ENCODE measurements at places on chromosomes 3 and 15.

DNA sequence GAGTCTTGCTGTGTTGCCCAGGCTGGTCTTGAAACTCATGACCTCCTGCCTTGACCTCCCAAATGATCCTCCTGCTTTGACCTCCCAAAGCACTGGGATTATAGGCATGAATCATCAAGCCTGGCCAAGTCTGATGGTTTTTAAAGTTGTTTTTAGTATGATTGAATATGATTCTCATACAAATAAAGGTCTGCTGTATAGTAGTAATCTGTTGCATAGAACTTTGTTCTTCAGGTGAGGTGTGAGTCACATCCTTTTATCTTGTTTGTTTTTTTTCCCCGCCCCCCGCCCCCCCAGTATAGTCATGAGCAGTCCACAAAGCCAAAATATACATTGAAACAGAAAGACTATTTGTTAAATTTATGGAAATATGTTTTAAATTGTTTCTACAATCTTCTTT lies 39.0 kb downstream of the UBE2E2 start:
- DNase-seq = no peak

GRCh38 chr15:74592222-74592621 lies 23.4 kb upstream of the CLK3 start:
- no peak for DNase-seq

DNA sequence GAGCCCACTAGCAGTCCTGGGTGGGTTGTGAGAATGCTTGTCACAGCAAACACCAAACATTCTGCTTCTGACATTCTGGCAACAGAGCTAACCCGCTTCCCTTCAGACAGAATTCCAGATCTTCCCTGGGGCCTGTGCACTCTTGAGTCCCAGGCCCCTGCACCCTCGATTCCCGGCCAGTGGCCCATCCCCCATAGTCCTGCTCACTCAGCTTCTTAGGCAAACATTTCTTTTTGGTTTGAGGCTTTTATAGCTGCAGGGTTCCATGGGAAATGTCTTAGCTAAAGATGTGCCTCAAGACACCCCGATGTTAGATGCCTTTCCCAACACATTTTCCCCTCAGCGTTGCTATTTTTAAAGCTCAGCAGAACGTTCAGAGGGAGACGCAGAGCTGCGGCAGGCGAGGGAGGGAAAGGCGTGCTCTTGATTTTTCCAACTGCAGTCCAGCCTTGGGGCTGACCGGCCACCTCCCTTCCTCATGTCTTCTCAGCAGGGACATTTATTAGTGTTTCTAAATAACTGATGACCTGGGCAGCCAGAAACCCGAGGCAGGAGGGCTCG lies 35.2 kb downstream of the ABTB1 start:
- no peak for DNase-seq

DNA sequence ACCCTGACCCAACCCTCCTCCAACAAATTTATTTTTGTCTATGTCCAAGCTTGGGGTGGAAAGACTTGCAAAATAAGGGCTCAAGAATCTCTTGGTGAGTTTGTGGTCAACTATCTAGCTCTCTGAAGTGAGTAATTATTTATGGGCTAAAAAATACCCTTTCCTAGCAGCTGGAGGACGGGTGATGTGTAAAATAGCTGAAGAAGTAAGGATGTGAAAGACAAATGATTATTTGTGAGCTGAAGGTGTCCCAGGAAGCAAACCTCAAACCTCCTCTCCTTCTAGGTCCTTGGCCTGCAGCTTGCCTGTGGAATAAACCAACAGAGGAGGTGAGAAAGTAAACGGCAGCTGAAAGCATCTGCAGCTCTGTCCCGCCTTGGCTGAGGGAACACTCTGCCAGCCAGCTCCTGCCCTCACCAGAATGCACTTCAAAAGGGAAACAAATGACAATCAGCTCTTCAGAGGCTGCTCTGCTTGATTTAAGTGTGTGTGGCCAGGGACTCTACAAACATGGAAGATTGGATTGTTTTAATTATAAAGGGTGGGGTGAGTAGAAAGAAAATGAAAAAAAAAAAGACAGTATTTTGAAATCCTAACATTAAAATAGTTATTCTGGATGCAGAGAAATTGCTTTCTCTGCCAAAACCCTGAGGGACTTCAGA lies 60.3 kb downstream of the TM4SF4 start:
- DNase-seq = no peak

DNA sequence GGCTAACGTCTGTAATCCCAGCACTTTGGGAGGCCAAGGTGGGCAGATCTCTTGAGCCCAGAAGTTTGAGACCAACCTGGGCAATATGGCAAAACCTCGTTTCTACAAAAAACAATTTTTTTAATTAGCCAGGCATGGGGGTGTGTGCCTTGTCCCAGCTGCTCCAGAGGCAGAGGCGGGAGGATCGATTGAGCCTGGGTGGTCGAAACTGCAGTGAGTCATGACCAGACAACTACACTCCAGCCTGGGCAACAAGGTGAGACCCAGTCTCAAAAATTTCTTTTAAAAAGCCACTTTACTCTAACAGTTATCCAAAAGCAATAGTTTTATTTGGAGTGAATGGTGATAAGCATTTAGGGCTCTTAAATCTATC lies 12.5 kb downstream of the TRIM59 start:
- DNase-seq = no peak

GRCh38 chr15:65875458-65875857 lies 6.2 kb downstream of the RAB11A start:
- DNase-seq = no peak

- no peak for DNase-seq
These were observed 412.0 kb downstream of the CNTN4 start for GRCh38 chr3:2510591-2511145.

- DNase-seq = no peak
These were observed 107.2 kb upstream of the RASGRP1 start for GRCh38 chr15:38671675-38672254.

GRCh38 chr3:29280404-29281093 lies at the start of gene RBMS3:
TSS of gene RBMS3 (plus strand) at chr3:29281071.
- no peak for DNase-seq

GRCh38 chr15:77653832-77654480 lies 21.2 kb upstream of the LINGO1 start:
- no peak for DNase-seq

DNA sequence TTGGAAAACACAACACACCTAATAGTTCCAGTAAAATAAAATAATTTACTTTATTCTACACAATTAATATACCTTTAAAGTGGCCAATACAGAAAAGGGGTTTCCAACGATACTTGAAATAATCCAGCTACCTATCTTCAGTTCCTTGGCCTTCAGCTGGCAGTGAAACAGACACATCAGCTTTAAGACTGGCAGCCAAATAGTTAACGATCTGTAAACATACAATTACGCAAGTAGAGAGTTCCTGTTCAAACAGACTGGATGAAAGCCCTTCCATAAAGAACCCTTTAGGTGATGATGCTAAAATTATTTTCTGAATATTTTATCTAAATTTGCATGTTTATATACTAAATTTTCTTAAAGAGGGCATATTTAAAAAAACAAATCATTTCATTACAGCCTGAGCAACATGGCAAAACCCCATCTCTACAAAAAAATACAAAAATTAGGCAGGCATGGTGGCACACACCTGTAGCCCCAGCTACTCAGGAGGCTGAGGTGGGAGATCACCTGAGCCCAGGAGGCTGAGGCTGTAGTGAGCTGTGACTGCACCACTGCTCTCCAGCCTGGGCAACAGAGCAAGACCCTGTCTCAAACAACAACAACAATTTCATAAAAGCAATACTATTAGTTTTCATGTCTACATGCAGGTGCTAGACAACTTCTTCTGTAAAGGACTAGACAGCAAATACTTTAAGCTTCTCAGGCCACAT lies 12.9 kb downstream of the DYNC1LI1 start:
- DNase-seq = no peak

GRCh38 chr15:68055224-68055705 lies 1.1 kb downstream of the PIAS1 start:
- peak; percentile 17 for DNase-seq

DNA sequence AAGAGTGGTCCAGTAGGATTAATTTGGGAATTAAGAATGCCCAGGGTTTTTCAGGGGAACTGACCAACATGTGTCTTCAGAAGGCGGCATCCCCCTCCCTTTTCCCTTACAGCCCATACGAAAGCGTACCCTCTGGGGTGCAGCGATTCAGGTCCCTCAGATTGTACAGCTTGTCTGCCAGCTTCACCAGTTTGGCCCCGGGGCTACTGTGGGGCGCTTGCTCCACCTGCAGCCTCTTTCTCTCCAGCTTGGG lies 848 bp downstream of the HDDC3 start:
- DNase-seq = no peak

DNA sequence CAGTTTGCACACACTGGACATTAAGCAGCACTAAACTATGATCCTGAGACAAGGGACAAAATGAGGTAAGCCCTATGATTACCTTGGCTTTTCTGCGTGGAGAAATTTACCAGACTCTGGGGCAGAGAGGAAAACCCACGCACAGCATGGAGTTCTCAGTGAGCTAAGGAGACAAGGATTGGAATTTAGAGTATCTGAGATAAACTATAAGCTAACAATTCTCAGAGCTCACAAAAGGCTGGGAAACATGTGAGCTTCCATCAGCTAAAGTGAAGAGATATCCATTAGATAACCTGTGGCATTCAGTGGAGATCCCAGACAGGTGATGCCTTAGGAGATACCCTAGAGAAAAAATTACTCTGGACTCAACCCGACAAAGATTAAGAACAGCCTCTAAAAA lies 48.7 kb downstream of the NBEAL2 start:
- no peak for DNase-seq

- DNase-seq = no peak
These were observed 855.4 kb upstream of the ARPP21 start for GRCh38 chr3:34783876-34784275.

- DNase-seq = no peak
These were observed 26.5 kb upstream of the POLR2M start for GRCh38 chr15:57680021-57680420.

GRCh38 chr3:171007316-171007715 lies 19.2 kb downstream of the SLC2A2 start:
- DNase-seq = no peak

DNA sequence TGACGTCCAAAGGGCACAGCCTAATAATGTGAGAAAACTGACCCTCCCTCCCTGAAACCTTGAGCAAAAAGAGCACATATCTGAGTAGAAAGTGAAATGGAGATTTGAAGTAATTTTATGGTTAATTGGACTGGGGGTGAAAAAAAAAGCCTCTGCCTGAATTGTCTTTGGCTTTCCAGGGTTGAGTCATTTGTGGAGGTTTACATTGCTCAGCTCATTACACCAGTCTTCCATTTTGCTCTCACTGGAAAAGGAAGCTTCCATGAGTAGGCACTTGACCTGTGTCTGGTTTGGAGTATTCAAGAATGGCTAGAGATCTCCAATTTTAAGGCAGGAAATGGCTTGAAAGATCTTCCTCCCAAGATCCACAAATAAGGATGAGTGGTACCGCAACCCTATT lies 273.9 kb downstream of the PDCD6IP start:
- DNase-seq = no peak

GRCh38 chr3:2853651-2854050 lies 256.5 kb downstream of the IL5RA start:
- DNase-seq = no peak

DNA sequence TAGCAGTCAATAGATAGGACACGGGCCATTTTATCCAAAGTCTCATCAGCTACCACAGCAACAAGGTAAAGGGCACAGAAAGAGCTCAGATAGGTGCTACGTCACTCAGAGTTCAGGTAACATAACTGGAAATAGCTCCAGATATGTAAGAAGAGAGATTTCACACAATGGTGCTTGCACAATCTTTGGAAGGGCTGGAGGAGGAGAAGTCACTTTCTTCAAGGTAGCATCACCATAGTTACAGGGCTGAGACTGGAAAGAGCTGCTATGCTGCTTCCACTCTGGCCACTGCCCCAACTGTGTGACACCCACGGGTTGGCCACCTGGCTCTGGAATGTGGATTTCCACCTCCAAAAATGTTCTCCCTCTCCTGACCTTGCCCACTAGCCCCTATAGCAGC lies 448.8 kb upstream of the THBS1 start:
- DNase-seq = no peak

GRCh38 chr3:121481106-121481880 lies 64.5 kb downstream of the POLQ start:
- DNase-seq = no peak

GRCh38 chr3:170301405-170301804 lies 56.1 kb upstream of the SKIL start:
- no peak for DNase-seq

DNA sequence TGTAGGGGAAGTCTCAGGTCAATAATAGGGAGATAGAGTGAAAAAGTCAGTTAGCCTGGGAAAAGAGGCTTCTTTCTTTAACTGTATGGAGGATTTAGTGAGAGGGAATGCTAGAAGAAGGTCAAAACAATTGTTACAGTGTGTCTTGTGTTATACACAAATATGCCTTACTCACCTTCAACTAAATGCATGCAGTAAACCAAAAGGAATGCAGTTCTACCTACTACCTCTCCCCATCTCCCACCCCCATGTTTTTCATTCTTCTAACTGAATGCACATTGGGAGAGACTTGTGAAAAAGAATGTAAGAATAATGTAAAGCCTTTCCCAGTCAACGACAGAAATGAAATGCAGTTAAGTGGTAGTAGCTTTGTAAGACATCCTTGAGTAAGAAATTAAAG lies 33.8 kb downstream of the CCDC66 start:
- no peak for DNase-seq

GRCh38 chr15:78167227-78167888 lies 18.2 kb downstream of the IDH3A start:
- DNase-seq = no peak

DNA sequence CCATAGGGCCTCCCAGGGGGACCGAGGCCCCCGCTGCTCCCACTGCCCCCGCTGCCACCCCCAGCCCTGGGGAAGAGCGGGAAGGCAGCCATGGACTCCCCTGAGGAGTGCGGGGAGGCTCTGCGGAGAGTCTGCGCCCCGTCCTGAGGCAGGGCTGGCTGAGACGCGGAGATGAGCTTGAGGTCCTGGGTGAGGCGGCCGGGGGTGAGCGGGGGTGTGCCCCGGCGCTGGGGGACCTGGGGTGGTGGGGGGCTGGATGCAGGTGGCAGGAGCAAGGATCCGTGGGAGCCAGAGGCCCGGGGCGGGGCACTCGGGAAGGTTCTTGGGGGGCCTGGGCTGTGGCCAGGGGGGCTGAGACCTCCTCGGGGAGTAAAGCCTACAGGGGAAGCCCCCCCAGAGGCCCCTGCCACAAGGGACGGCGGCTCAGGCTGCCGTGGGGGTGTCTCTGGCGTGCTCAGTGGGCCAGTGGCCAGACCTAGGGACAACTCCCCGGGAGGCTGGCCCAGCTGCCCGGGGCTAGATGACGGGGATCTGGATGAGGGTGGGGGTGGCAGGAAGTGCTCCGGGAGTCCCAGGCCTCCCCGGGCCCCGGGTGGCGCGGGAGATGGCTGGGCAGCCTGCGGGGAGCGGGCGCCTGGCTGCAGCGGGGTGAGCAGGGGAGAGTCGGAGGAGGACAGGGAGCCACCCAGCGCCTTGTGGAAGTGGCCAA lies 45.9 kb downstream of the HCN4 start:
- DNase-seq = no peak
